ENCODE measurements at places on chromosomes 13 and 19.

DNA sequence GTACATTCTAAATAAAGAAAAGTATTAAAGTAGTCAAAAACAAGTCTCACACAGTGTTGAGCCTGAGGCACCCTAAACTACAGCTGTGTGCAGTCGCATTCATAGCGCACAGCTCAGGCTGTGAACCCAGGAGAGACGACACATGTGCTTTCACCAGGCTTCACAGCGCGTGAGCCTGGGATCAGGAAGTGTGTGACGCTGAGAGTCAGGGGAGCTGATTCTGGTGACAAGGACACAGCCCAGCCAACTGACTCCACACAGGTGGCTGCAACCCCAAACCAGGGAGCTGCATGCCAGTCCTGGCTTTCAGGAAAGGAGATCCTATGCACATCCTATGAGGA lies 41.6 kb downstream of the COL4A1 start:
- DNase-seq: no peak

DNA sequence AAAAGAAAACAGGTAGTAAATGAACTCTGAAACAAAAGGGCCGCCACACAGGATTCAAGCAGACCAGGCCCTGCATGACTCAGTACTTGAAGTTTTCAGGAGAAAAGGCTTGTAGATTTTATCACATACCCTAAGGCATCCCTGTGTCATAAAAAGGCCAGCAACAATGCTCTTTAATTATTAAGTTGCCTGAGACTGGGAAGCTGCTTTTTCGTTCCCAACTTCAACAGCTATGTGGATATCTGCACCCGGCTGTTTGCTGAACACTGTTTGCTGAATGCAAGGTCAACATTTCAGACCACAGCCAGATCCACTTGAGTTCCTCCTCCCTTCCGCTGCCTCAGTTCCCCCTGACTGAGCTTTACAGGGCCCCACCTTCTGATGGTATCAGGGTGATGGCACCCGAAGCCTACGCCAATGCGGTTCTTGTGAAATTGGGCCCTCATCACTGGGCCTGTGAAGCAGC lies 6.1 kb upstream of the ECH1 start:
- DNase-seq: peak; percentile 96

- DNase-seq: no peak
These were observed 408.2 kb downstream of the COG6 start for GRCh38 chr13:40063703-40064102.

DNA sequence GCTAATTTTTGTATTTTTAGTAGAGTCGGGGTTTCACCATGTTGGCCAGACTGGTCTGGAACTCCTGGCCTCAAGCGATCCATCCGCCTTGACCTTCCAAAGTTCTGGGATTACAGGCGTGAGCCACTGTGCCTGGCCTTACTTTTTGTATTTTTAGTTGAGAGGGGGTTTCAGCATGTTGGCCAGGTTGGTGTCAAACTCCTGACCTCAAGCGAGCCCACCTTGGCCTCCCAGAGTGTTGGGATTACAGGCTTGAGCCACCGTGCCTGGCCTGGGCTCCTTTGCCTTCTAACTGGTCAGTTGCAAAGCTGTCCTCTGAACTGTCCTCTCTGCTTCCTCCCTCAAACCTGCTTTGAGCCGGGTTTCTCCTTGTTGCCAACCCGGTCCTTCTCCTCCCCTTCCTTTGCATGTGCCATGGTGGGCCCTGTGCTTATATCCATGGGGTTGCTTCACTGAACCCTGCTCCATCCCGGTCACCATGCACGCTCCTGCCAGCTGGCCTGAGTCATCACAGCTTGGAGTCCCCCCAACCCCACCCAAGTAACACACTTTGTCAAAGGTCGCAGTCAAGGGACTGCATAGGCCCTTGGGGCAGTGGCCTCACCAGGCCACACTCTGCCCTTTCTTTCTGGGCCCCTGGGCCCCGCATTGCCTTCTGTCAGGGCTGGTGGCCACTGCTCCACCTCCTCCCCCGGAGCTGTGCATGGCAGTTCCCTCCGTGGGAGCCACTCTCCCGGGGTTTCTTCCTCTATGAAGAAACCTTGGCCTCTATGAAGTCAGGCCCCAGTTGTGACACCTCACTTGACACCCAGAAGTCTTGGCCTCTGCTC lies 21.2 kb downstream of the WTIP start:
- no peak for DNase-seq

GRCh38 chr13:40429706-40430545 lies 236.5 kb downstream of the FOXO1 start:
- no peak for DNase-seq

DNA sequence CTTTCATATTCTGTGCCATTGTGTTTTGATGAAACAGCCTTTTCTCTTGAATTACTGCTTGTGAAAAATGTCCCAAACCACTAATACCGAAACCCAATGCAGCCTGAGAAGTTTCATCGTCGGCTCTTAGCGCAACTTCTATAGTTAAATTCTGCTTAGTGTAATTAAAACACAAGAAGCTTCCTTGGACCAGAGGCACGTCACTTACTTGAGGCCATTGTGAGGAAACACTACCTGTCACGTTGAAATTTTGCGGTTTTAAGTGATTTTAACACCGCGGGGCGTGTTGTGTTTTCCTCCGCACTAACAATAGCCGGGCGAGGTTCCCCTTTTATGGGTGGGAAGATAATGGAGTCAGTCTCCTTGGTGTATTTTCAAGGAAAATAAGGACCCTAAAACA lies 70.9 kb downstream of the GGACT start:
- no peak for DNase-seq

- no peak for DNase-seq
These were observed 22.6 kb downstream of the HDGFL2 start for GRCh38 chr19:4494691-4495064.

DNA sequence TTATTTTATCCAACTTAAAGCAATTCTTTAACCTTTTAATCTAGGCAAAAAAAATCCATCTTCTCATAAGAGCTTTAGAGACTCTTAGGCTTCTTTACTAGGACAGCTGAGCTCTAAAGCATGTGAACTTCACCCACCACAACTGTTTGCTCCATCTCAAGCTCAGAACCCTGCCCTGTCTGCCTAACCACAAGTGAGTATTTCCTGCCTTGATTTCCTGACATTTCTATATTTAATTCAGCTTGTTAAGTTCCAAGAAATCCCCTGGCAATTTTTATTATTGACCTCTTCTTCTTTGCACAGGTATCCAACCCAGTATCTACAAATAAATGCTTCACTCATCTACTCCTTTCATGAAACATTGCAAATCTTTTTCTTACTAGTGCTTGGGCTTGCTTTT lies 21.1 kb upstream of the CEACAM21 start:
- DNase-seq: no peak

GRCh38 chr19:4487572-4487971 lies 15.5 kb downstream of the HDGFL2 start:
- no peak for DNase-seq

GRCh38 chr13:46644816-46645215 lies 91.8 kb downstream of the LRCH1 start:
- no peak for DNase-seq

- no peak for DNase-seq
These were observed 19.7 kb downstream of the ELF1 start for GRCh38 chr13:40999416-40999815.

- no peak for DNase-seq
These were observed 3.0 kb downstream of the LATS2 start for GRCh38 chr13:21058361-21058760.

GRCh38 chr13:91400671-91401070 lies 2.2 kb downstream of the GPC5 start:
- no peak for DNase-seq

DNA sequence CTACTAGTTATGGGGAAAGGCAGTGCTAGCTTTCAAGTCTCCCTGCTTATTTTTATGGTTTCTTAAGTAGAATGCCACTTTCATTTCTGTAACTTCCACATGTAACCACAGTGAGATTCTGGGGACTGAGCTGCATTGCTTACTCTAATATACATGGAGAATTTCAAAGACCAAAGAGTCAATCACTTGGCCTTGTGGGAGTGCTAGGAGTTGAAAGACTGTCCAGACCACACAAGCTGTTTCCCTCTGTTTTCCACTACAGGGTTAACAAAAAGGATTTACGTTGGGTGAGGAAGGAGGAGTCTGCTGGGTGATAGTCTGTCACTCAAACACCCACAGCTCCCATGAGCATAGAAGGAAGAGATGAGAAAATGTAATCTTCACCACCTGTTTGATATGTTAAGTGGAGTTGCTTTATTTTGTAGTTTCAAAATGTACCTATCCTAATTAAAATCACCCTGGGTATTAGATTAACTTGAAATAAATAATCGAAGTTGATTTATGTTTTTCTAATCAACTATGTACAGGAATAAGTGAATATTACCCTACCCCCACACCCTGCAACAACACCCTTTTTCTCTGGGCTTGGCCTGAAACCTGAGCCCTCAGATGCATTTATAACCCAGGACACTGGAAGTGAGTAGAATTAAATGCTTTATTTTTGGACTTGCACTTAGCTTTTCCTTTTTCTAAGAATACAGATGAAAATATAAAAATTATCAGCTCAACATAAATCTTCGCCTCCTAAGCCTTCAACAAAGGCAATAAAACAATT lies 225.8 kb upstream of the SLC10A2 start:
- DNase-seq: no peak

DNA sequence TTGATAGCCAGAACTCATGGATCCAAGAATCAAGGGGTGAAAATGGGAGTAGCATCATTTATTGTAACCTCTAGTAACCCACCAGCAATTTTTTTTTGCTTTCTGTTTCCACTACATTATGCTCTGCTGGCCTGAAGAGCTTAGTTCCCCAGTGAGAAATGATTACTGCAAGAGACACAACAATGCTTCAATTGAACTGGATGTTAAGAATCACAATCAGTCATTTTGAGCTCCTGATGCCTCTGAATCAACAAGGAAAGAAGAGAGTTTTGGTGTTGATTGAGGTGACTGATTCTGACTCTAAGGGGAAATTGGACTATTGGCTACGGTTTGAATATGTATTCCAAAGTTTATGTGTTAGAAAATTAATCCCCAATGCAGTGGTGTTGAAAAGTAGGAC lies 1084.4 kb downstream of the SLITRK1 start:
- no peak for DNase-seq

DNA sequence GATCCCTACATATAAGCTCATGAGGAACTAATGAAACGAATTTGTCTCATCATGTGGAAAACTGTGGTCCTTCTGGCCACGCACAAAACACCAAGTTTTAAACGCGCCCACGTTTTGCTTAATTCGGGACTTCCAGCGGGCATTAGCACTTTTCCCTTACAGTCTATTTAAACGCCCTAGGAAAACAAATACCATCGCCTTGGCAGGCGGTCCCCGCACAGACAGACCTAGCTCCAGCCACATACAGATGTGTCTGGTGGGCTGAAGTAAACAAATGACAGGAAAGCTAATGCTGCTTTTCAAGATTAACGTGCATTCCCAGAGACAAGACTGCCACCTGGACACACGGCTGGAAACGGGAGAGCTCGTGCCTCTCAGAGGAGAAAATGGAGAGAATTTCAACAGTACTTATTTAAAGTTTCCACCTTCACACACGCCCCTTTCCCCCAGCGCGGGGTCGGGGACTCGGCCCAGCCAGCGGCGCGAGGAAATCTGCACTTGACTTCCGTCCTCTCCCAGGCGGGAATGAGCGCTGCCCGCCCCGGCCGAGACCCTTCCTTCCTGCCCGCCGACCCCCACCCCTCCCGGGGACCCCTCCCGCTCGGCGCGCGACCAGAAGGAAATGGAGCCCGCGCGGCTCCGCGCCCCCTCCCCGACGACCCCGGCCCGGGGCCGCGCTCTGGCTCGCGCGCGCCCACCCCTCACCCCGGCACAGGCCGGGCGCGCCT lies 931 bp downstream of the USP12 start:
- peak; percentile 26 for DNase-seq

GRCh38 chr13:82739881-82740280 lies 1142.4 kb downstream of the SLITRK1 start:
- DNase-seq: peak; percentile 18

GRCh38 chr19:7507884-7508283 lies 8.0 kb upstream of the ZNF358 start:
- DNase-seq: peak; percentile 87

GRCh38 chr19:55368701-55369563 lies 1.3 kb downstream of the IL11 start:
- peak; percentile 20 for DNase-seq

GRCh38 chr19:30689474-30689873 lies 317.3 kb downstream of the ZNF536 start:
- DNase-seq: no peak

DNA sequence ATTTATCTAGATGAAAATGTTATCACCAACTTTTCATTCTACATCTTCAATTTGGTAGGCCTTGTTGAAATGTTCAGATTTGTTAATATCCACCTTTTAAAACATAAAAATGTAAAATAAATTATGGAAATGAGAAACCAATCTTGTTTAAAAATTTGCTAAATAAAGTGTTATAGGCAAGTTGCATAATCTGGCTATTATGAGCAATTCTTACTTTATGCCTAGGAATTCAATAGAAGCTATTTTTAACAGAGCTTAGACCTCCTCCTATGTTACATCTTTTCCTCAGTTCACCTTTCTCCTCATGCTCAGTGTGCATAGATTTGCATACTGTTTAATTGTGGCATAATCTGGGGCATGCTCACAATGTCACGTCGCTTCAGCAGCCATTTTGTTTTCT lies 87.9 kb upstream of the POSTN start:
- no peak for DNase-seq
